ENCODE measurements at places on chromosomes 3 and 15. TPM values are rescaled to one million over a fixed set of nuclear protein-coding genes. Genes with fewer than 3 reads are reported as not detected.

Gene CAMKV
- not detected for total RNA-seq

Gene ASB14
- total RNA-seq: not detected

Gene WNT5A
- not detected for total RNA-seq

Gene ZFAND6
- 94.7 TPM for total RNA-seq

Gene P2RY14
- total RNA-seq: 0.84 TPM

Gene SSUH2
- total RNA-seq: not detected

Gene SOX14
- not detected for total RNA-seq

Gene ACTC1
- total RNA-seq: not detected

Gene AGBL1
- total RNA-seq: not detected

Gene AQP9
- total RNA-seq: not detected

Gene SEC62
- 78.7 TPM for total RNA-seq

Gene EHD4
- 57.8 TPM for total RNA-seq

Gene ALDH1A3
- total RNA-seq: not detected

Gene SLITRK3
- total RNA-seq: not detected

Gene GPR62
- not detected for total RNA-seq

Gene DPPA2
- total RNA-seq: not detected

Gene LYZL4
- total RNA-seq: not detected

Gene SLC2A2
- not detected for total RNA-seq

Gene GUCA1C
- not detected for total RNA-seq

Gene RHOV
- total RNA-seq: not detected

Gene CELF6
- total RNA-seq: 1.7 TPM

Gene DHFR2
- 2.9 TPM for total RNA-seq

Gene GOLGA8T
- total RNA-seq: not detected

Gene EIF2B5
- 51.0 TPM for total RNA-seq

Gene TBL1XR1
- total RNA-seq: 146 TPM

Gene PDE12
- total RNA-seq: 33.2 TPM

Gene COL6A5
- total RNA-seq: not detected

Gene MYZAP
- 0.84 TPM for total RNA-seq

Gene LTF
- not detected for total RNA-seq

Gene SKOR1
- total RNA-seq: 2.5 TPM

Gene ROPN1B
- total RNA-seq: not detected

Gene ZNF592
- 39.8 TPM for total RNA-seq

Gene NUTM1
- not detected for total RNA-seq

Gene AAGAB
- 28.1 TPM for total RNA-seq

Gene TRAIP
- 7.9 TPM for total RNA-seq

Gene SLC22A14
- not detected for total RNA-seq

Gene SORD
- total RNA-seq: 3.4 TPM

Gene UBE2E1
- 65.3 TPM for total RNA-seq

Gene CERS3
- total RNA-seq: 0.17 TPM

Gene FBXL2
- not detected for total RNA-seq

Gene CELSR3
- total RNA-seq: 8.8 TPM

Gene NDUFB4
- total RNA-seq: 71.4 TPM

Gene ANKRD34C
- not detected for total RNA-seq

Gene LRRC49
- total RNA-seq: not detected

Gene DPH3
- total RNA-seq: 20.0 TPM

Gene IGSF10
- total RNA-seq: not detected

Gene CADPS
- total RNA-seq: not detected

Gene CGNL1
- total RNA-seq: not detected

Gene GOLGA8M
- total RNA-seq: 1.1 TPM

Gene AHSG
- total RNA-seq: not detected

Gene CCDC39
- not detected for total RNA-seq

Gene LZTFL1
- total RNA-seq: 7.6 TPM

Gene LYSMD4
- total RNA-seq: 14.6 TPM

Gene GOLGA8S
- not detected for total RNA-seq

Gene ZNF621
- 19.2 TPM for total RNA-seq
